ENCODE measurements at places on chromosomes 7 and 10.

GRCh38 chr7:41054960-41055661 lies 647.8 kb downstream of the INHBA start:
- H3K27me3 ChIP-seq = no peaks in the 10 kb centered on the region
- DNase-seq = no peak
- H3K36me3 ChIP-seq = no peaks in the 10 kb centered on the region
- H3K4me1 ChIP-seq = no peaks in the 10 kb centered on the region
- H3K27ac ChIP-seq = no peak overlapping the region

DNA sequence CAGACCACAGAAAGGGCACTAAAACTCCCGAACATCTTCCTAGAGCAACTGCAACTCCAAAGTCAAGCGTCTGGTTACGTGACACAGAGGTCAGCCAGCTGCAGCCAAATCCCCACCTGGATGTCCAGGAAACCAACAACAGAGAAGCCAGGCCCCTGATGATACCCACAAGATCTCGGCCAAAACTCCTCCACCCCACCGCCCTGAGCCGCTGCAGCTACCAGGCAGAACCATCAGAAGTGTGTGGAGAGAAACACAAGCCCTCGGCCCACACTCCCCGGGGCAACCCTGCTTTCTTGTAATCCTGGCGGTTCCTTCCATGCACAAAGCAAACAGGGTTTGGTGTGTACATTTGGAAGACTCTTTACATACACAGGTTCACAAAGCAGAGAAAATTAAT lies 8.7 kb downstream of the CHST15 start:
- H3K4me1 ChIP-seq = no peaks in the 10 kb centered on the region
- DNase-seq = no peak
- no peak overlapping the region for H3K4me3 ChIP-seq

DNA sequence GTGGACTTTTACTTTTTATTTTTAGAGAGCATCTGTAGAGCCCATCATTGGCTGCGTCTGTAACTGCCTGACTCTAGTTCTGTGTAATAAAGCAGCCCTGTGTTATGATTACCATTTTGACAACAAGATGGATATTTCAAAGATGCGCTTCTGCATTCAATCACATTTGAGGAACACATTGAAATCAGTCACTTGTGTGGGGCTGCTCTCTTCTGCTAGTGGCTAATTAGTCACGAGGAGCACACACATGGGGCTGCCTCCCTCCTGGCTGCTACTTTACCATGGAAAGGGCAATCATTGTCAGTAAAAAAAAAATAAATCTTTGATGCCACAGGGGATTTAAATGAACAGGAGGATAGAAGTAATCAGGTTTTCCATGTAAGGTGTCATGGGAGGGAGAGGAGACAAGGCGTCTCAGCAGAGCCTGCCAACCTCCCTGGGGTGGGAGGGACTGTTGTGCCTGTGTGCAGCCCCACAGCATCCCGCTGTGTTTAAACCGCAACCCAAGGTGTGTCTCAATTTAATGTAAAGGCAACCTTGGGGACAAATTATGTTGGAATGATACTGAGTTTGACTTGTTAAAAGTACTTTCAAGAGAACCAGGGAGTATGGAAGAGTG lies 205.2 kb upstream of the COBL start:
- H3K36me3 ChIP-seq = no peaks in the 10 kb centered on the region
- H3K4me3 ChIP-seq = no peak overlapping the region
- no peaks in the 10 kb centered on the region for H3K4me1 ChIP-seq
- DNase-seq = no peak

DNA sequence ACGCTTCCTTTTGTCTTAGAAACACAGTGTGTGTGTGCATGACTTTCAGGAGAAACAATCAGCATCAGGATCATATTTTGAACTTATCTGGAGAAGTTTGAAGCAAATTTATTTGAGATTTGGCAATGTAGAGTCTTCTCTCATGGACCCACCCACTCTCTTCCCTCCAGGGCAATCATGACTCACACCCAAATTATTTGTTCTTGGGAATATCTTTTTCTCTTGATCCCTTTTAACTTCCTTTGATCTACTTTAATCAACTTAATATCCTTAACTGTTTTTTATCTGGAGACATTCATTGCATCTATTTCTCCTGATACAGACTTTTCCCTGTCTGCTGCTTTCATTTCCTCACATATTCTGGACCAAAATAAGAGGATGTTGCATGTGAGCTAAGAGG lies 1174.3 kb downstream of the GATA3 start:
- H3K36me3 ChIP-seq = no peaks in the 10 kb centered on the region
- H3K27me3 ChIP-seq = no peaks in the 10 kb centered on the region
- H3K4me1 ChIP-seq = no peaks in the 10 kb centered on the region
- DNase-seq = no peak
- H3K27ac ChIP-seq = no peak overlapping the region

DNA sequence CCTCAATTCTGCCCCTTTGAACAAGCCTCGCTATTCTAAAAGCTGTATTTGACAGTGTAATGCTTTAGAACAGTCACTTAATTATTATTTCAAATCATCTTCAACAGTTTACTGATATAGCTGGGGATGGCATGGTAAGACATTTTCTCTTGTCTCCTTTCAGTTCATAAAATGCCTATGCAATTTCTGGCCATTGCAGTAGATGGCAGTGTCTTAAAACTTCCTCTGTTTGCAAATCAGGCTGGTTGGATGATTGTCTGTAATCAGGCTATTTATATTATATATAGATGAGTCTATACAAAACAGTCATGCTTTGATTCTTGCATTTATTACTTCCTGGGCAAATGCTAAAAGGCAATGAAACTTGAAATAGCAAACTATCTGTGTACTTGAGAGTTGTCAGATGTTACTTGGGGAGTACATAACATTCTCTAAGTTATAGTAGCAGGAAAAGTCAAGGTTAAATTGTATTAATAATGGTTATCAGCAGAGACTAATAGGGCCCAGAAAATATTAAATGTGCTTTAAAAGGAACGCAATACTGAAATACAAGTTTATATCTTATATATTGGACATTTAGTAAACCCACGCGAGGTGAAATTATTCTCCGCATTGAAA lies 55.5 kb upstream of the LHFPL3 start:
- no peak overlapping the region for H3K4me3 ChIP-seq
- no peaks in the 10 kb centered on the region for H3K36me3 ChIP-seq
- H3K4me1 ChIP-seq = no peaks in the 10 kb centered on the region
- no peaks in the 10 kb centered on the region for H3K27me3 ChIP-seq

- H3K27ac ChIP-seq = no peak overlapping the region
- no peak overlapping the region for H3K4me3 ChIP-seq
- no peaks in the 10 kb centered on the region for H3K27me3 ChIP-seq
Measured at GRCh38 chr7:125926621-125927020, 997.0 kb upstream of the POT1 start.

DNA sequence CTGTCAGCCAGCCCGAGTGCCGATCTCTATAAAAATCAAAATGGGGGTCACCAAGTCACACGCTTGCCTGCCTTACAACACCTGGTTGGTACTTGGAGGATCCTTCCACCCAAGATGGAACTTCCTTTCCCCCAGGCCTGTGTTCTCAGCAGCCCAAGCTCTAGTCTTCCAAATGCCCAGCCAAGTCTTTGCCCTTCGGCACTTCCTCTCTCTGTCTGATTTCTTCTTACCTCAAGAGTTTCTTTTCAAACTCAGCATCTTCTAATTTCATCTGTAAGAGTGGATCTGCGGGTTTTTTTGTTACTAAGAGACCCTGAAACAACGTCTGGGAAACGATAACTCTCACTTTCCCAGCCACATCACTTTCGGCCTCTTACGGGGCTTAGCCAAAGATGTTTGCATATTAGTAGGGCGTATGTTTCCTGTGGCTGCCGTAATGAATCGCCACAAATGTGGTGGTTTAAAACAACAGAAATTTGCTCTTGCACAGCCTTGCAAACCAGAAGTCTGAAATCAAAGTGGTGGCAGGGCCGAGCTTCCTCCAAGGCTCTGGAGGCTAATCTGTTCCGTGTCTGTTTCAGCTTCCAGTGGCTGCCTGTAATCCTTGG lies 219.9 kb downstream of the TCF7L2 start:
- H3K27me3 ChIP-seq = no peaks in the 10 kb centered on the region
- no peak overlapping the region for H3K4me3 ChIP-seq
- no peak for DNase-seq

DNA sequence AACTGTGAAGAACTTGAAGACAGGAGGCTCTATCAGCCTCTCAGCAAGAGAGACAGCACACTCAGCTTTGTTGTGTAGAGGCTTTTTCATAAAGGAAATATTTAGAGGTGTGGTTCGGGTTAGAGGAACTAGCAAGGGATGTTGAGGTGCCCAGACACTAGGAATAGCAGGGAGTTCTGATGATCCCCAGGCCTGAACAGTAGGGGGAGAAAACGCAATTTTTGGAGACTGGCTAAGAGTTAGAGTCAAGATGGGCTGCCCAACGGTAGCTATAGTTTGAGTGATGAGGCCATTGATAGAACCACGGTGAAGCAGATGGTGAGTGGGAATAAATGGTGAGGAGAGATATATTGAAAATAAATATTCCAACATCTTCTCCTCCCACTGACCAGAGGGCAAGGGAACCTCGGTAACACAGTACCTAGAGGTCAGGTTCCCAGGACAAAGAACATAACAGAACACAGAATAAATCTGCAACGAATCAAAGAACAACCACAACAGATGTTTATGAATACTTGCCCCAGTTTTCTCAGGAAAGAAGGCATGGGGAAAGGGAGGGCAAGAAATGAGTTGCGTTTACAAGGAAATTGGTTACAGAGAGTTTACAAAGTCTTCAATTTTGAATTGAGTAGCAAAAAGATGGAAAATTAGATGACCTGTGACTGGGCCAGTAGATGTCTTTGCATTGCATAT lies 24.2 kb upstream of the BPGM start:
- no peaks in the 10 kb centered on the region for H3K4me1 ChIP-seq
- no peak for DNase-seq
- H3K27ac ChIP-seq = no peak overlapping the region
- peaks cover 11% of the 10 kb centered on the region for H3K27me3 ChIP-seq
- no peaks in the 10 kb centered on the region for H3K36me3 ChIP-seq

GRCh38 chr7:73894733-73895551 lies 34.0 kb downstream of the TMEM270 start:
- H3K4me1 ChIP-seq = no peaks in the 10 kb centered on the region
- DNase-seq = no peak
- no peak overlapping the region for H3K4me3 ChIP-seq
- no peaks in the 10 kb centered on the region for H3K27me3 ChIP-seq
- H3K27ac ChIP-seq = no peak overlapping the region
- H3K36me3 ChIP-seq = no peaks in the 10 kb centered on the region

GRCh38 chr7:106127984-106128780 lies 16.1 kb upstream of the SYPL1 start:
- no peak overlapping the region for H3K4me3 ChIP-seq
- H3K36me3 ChIP-seq = no peaks in the 10 kb centered on the region
- H3K4me1 ChIP-seq = peaks cover 8% of the 10 kb centered on the region
- H3K27me3 ChIP-seq = peaks cover 12% of the 10 kb centered on the region
- no peak overlapping the region for H3K27ac ChIP-seq
- no peak for DNase-seq

DNA sequence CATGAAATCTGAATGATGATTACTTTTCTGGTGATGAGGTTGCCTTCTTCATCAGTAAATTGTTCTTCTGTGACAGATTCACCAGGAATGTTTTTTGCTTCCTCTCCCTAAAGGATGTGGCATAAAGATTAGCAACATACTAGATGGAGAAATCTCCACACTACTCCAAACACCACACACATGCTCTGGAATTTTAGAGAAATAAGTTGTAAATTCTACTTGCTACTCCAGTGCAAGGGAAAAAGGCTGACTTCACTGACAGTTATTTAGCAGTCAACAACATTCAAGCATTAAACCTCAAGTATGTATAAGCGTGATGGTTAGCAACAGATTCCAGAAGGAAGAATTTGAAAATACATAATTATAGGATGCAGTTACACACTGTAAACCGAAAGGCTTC lies 137.9 kb upstream of the CCDC6 start:
- no peak overlapping the region for H3K27ac ChIP-seq
- H3K36me3 ChIP-seq = no peaks in the 10 kb centered on the region
- no peak for DNase-seq
- peaks cover 4% of the 10 kb centered on the region for H3K27me3 ChIP-seq
- H3K4me1 ChIP-seq = no peaks in the 10 kb centered on the region

DNA sequence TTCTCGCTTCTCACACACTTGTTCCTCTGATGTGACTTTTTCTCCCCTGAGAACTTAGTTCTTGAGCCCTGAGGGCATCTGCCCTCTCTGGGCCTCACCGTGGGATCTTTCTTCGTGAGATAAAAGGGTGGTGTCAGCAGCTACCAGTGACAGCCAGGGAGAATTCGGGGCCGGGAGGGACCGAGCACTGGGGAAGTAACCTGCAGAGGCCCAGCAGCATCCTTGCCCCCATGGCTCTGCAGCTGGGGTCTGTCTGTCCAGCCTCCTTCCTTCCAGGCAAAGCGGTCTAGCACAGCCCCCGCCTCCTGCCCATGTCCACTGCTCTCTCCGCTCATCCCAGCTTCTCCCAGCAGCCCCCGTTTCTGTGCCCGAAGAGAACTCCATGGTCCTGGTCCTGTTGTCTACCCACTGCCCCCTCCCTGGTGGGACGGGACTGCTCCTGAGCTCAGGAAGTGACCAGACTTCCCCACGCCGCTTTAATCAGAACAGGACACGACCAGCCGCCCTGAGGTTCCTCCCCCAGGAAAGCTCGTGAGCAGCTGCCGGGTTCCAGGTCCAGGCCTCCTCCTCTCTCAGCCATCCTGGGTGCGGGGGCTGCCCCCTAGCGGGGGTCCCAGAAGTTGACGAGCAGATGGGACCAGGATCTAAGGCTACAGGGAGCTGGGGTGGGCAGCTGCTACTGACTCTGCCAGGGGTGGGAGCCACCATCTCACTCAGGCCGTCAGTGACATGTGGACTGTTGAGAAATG lies 187.5 kb downstream of the WDR37 start:
- no peak for DNase-seq
- peaks cover 11% of the 10 kb centered on the region for H3K4me1 ChIP-seq
- no peaks in the 10 kb centered on the region for H3K36me3 ChIP-seq
- peaks cover 4% of the 10 kb centered on the region for H3K27me3 ChIP-seq

- H3K4me1 ChIP-seq = no peaks in the 10 kb centered on the region
- no peaks in the 10 kb centered on the region for H3K36me3 ChIP-seq
- no peak for DNase-seq
- H3K4me3 ChIP-seq = no peak overlapping the region
- H3K27me3 ChIP-seq = no peaks in the 10 kb centered on the region
Measured at GRCh38 chr7:78850093-78850740, 603.2 kb downstream of the MAGI2 start.

- DNase-seq = no peak
- H3K4me1 ChIP-seq = no peaks in the 10 kb centered on the region
- no peak overlapping the region for H3K27ac ChIP-seq
- no peaks in the 10 kb centered on the region for H3K27me3 ChIP-seq
- H3K36me3 ChIP-seq = no peaks in the 10 kb centered on the region
- no peak overlapping the region for H3K4me3 ChIP-seq
Measured at GRCh38 chr10:70112071-70112470, 20.6 kb downstream of the AIFM2 start.

- no peak overlapping the region for H3K27ac ChIP-seq
- H3K36me3 ChIP-seq = peaks cover 2% of the 10 kb centered on the region
- peaks cover 37% of the 10 kb centered on the region for H3K4me1 ChIP-seq
- no peak for DNase-seq
- H3K27me3 ChIP-seq = no peaks in the 10 kb centered on the region
- peak overlapping the region; percentile 95 for H3K4me3 ChIP-seq
Measured at GRCh38 chr10:73494213-73494612, 1.6 kb downstream of the PPP3CB start.

GRCh38 chr7:48525736-48526732 lies 354.8 kb downstream of the ABCA13 start:
- no peak overlapping the region for H3K27ac ChIP-seq
- no peak overlapping the region for H3K4me3 ChIP-seq
- no peaks in the 10 kb centered on the region for H3K4me1 ChIP-seq
